ENCODE measurements at places on chromosomes 1 and 21. TPM values are rescaled to one million over a fixed set of nuclear protein-coding genes. Genes with fewer than 3 reads are reported as not detected.
A peak's percentile ranks its signal among the peaks of the same experiment; 100 is the strongest.

- no peak for DNase-seq
These were observed 14.5 kb upstream of the PTTG1IP start for GRCh38 chr21:44887807-44888580.

FMO2 gene
- 41.0 TPM for total RNA-seq

DNA sequence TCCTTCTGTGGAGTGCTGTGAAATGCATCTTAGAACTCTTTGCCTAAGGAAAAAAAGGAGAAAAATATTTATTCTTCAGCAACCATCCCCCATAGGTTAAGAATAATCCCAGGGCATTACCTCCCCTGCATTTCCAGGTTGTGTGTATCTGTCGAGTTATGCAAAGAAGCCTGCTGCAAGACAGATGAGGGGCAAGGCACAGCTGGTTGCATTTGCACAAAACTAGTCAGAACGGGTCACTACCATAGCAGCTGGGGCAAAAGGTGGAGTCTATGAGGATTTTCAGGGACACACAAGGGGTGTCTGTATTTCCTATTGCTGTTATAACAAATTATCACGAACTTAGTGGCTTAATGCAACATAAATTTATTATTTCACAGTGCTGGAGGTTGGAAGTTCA lies 443.4 kb upstream of the C1orf87 start:
- DNase-seq = no peak

- peak; percentile 12 for DNase-seq
These were observed 3.6 kb downstream of the S100A6 start for GRCh38 chr1:153532181-153532580.

ADAM30 gene
- not detected for total RNA-seq

C21orf91 gene
- 11.3 TPM for total RNA-seq

- DNase-seq = no peak
These were observed 390.0 kb downstream of the DISC1 start for GRCh38 chr1:232016616-232017015.

GRCh38 chr1:177472567-177472966 lies 301.8 kb downstream of the BRINP2 start:
- DNase-seq = no peak

GRCh38 chr1:203926025-203926540 lies 64.7 kb downstream of the SNRPE start:
- DNase-seq = no peak

DNA sequence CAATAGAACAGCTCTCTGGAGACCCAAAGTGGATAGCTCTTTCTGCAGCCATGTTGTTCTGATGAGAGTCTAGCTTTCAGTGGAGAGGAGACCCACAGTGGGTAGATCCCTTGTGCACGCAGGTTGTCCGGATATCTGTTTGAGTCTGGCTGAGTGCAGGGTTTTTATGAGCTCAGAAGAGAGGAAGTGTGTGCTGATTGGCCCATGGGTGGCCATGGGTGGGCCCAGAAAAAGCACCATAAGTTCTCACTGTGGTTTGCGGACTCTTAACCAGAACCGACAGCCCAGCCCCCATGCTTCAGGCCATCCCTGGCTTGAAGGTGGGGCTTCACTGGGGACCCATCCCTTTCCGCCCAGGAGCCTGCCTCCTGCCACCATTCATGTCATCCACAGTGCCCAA lies 17.0 kb downstream of the FAM20B start:
- no peak for DNase-seq

DNA sequence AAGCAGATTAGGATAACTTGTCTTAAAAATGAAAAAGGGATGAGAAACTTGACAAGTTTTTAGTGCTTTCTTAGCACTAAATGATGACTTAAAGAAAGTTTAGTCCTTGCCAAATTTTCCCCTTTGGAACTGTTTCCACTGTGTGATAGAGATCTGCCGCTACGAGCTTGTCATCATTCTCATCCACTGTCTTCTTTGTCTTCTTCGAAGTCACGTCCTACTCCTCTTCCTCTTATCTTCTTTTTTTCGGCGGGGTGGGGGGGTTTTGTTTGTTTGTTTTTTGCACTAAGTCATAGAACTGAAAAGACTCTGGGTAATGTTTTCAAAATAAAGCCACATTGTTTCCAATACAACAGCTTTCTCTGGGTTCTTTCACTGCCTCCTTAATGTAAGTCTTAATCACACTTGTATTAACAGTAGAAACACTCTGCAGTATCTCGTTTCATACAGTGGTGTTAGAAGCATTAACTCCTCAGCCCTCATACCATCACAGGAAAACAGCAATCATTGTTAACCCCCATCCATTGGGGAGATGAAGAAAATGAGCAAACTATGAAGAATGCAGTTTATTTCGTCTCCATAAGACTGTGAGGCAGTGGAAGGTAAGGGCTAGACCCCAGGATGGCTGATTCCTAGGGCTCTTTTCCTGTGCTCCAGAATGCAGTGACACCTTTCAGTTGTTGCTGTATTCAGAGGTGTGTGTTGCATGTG lies 81.8 kb downstream of the OLFML2B start:
- DNase-seq = no peak

SUSD4 gene
- total RNA-seq = 1.00 TPM

MYCL gene
- 0.14 TPM for total RNA-seq

TEX38 gene
- not detected for total RNA-seq

LCE1C gene
- total RNA-seq = not detected

DNA sequence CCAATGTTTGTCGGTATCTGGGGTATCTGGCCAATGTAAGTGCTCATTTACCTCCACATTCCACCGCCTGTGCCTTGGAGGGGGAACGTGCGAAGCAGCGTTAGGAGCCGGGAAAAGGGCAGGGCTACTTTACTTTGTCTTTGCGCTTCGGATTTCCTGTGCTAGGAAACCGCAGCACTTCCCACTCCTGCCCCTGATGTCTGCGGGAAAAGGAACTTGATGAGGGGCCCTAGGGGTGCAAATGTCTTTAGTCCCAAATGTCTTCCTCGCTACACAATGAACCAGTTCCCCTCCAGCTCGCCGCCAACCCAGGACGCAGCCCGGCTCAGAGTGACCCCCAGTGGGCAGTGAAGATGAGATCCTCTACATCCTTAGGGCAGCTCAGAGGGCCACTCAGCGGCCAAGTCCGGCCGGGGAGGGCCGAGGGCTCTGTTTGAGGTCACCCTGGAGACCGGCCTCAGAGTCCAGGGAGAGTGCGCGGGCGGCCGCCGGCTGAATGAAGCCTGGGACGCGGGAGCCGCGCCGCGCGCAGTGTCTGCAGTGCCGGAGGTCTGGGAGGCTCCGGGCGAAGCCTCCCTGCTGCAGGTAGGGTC lies at the start of gene DYNLT5:
DYNLT5 (plus strand) TSS at position 460 of the 593 bp plus-strand sequence. CDS start 2,200 bp downstream, outside the sequence.
- peak; percentile 91 for DNase-seq

- DNase-seq = no peak
These were observed 144.2 kb downstream of the VAV3 start for GRCh38 chr1:107820801-107821200.

SPATA21 gene
- total RNA-seq = not detected

SYPL2 gene
- 2.1 TPM for total RNA-seq

DNA sequence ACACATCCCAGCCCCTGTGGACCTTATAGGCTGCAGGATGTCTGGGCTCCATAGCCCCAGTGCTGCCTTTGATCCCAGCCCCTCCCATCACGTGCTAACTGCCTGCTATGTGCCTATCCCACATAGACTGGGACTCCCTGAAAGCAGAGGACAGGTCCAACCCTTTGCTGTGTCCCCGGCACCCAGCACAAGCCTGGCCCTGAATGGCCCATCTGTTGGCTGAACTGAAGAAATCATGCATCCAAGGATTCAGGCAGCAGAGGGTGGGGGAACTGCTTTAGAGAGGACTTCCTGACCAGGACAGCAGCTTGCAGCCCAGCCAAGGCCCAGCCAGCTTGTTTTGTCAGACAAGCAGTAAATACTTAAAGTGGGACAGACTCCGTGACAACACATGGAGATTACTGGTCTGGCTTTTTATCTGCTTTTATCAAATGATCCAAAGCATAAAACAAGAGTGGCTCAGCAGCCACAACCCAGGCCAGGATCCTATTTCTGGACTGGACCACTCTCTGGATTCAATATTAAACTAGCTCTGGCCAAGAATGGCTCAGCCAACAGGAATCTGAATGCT lies 69.3 kb downstream of the GLIS1 start:
- DNase-seq = peak; percentile 57

DNA sequence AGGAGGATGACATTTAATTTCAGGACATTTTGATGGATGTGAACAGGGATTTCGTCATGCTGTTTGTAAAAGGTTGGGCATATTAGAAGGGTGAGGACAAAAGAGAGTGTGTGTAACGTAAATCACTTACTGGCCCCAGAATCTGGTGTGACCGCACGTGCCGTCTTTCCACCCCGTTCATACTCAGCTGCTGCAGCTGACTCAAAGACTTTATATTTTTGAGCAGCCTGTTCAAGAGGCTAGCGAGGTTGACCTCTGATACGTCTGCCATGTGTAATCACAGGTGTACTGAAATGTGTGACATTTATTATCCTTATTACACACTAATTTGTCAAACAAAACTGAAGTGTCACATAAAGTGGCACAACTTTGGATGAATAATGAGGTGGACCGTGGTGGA lies 66.5 kb upstream of the ERRFI1 start:
- no peak for DNase-seq

- no peak for DNase-seq
These were observed 40.9 kb downstream of the RPL5 start for GRCh38 chr1:92872719-92873118.

- DNase-seq = no peak
These were observed 188.2 kb upstream of the LYPLAL1 start for GRCh38 chr1:218985424-218985984.

DNA sequence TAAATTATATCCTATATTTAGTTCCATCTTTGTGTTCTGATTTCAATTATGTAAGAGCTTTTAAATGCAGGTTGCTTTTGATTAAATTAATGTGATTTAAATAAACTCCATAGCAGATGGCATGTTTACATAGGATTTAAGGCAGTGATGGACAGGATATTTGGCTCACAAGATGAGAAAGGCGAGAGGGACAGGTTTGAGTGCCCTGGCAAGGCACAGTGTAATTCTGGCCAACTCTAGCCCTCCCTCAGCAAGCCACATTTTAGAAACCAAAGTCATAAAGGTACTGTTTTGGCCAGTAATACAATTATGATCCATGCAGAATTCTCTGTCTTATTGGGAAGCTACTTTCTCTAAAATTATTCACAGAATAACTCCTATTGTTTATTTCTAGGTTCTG lies 50.6 kb upstream of the C1orf146 start:
- no peak for DNase-seq

GRCh38 chr21:31875496-31876015 lies 2.7 kb downstream of the HUNK start:
- no peak for DNase-seq

GRCh38 chr21:34570313-34570712 lies 44.6 kb downstream of the RCAN1 start:
- no peak for DNase-seq

GRCh38 chr1:116921301-116921885 lies 11.7 kb downstream of the PTGFRN start:
- no peak for DNase-seq

DNA sequence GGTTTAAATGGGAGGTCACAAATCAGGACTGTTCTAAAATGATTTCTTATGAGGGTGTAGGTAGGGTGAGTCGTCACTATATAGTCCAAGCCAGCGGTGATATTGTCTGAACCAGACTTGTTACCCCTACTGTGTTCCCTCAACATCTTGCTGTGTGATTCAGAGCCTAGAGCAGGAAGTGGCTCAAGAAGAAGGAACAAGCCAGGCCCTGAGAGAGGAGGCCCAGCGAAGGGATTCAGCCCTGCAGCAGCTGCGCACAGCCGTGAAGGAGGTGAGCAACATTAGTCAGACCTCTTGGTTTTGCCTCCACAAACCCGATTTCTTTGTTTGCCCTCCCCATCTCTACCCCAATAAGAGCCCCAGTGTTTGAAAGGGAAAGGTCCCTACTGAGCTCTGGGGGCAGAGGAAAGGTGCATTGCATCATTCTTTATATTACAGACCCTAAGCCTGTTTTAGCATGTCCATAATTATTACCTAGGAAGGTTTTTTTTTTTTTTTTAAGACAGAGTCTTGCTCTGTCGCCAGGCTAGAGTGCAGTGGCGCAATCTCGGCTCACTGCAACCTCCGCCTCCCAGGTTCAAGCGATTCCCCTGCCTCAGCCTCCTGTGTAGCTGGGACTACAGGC lies 5.0 kb upstream of the SH3BGRL3 start:
- DNase-seq = no peak

EFNA4 gene
- 2.6 TPM for total RNA-seq

- no peak for DNase-seq
These were observed 40.4 kb downstream of the KIF21B start for GRCh38 chr1:200983035-200983561.

DNASE2B gene
- total RNA-seq = not detected

DNA sequence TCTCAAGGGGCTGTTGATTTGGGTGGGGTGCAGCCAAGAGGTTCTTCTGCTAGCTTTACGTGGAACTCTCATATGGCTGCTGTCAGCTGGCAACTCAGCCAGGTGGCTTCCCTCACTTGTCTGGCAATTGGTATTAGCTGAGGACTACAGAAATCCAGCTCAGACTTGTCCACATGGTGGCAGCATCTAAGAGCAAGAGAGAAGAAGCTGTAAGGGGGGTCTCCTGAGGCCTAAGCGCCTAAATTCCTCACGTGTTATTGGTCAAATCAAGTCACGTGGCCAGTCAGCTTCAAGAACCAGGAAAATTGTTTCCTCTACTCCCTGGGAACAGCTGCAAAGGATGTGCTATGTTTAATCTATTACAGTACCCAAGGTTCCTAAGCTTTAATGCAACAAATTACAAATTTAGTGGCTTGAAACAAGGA lies 4.2 kb upstream of the DYRK3 start:
- no peak for DNase-seq

GRCh38 chr1:233614173-233614742 lies 352 bp downstream of the KCNK1 start:
- no peak for DNase-seq

- DNase-seq = no peak
These were observed 388.8 kb downstream of the NTNG1 start for GRCh38 chr1:107529511-107530149.

GRCh38 chr1:214617246-214617645 lies 14.3 kb downstream of the CENPF start:
- DNase-seq = no peak

- DNase-seq = no peak
These were observed 144.5 kb downstream of the TM2D1 start for GRCh38 chr1:61580417-61580816.

- no peak for DNase-seq
These were observed 69.9 kb downstream of the ATF6 start for GRCh38 chr1:161836018-161836417.

GRCh38 chr1:165738794-165739193 lies 29.9 kb downstream of the TMCO1 start:
- DNase-seq = no peak

HHAT gene
- 1.5 TPM for total RNA-seq

ECE1 gene
- total RNA-seq = 120 TPM

All from posterior vena cava (tissue), 2 donors.